ENCODE measurements at places on chromosomes 7 and 10. TPM values are rescaled to one million over a fixed set of nuclear protein-coding genes. Genes with fewer than 3 reads are reported as not detected.

GRCh38 chr10:93436591-93437085, 45.5 kb downstream of the MYOF start:
- DNase-seq = no peak

- DNase-seq = no peak
These were observed 696.4 kb downstream of the INHBA start for GRCh38 chr7:41006306-41006995.

DNA sequence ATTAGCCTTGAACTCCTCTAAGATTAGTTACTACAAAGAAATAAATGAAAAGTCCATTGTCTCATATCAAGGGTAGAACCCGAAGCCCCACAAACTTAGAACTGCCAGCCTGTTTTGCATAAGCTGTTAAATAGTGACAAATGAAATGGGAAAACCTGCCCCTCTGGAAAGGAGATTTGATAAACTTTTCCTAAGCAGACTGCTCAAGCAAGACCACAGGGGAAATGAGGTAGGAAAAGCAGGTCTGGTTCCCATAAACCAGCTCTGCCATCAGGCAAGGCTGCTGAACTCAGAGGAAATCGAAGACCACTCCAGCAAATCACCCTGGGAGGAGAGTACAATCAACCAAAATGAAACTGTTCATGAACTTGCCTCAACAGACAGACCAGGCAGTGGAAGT, 181.5 kb upstream of the AOAH start:
- DNase-seq = no peak

- DNase-seq = no peak
These were observed 24.6 kb upstream of the MRPS33 start for GRCh38 chr7:141039376-141039775.

NFKB2 gene
- total RNA-seq = 40.4 TPM

FKBP6 gene
- total RNA-seq = not detected
